ENCODE measurements at places on chromosomes 7 and 10. TPM values are rescaled to one million over a fixed set of nuclear protein-coding genes. Genes with fewer than 3 reads are reported as not detected.

The SCIN gene
- total RNA-seq: not detected

The ADRB1 gene
- total RNA-seq: not detected

The GFRA1 gene
- 8.6 TPM for total RNA-seq

The AMPH gene
- 3.9 TPM for total RNA-seq

The HTR7 gene
- total RNA-seq: 0.56 TPM

The RHOBTB1 gene
- 18.9 TPM for total RNA-seq

The CFAP69 gene
- total RNA-seq: 0.72 TPM

The PGAM2 gene
- total RNA-seq: not detected

The ADAP1 gene
- total RNA-seq: 2.2 TPM

The TMEM236 gene
- total RNA-seq: not detected

The FGL2 gene
- total RNA-seq: 1.3 TPM

The PLEKHS1 gene
- not detected for total RNA-seq

The GATAD1 gene
- 9.3 TPM for total RNA-seq
